IMR-90 (cell line): ENCODE measurements at places on chromosomes 2 and 18. TPM values are rescaled to one million over a fixed set of nuclear protein-coding genes. Genes with fewer than 3 reads are reported as not detected.
A peak's percentile ranks its signal among the peaks of the same experiment; 100 is the strongest.

- no peak for DNase-seq
Observed at GRCh38 chr2:30888852-30889409, 81.7 kb upstream of the CAPN13 start.

DNA sequence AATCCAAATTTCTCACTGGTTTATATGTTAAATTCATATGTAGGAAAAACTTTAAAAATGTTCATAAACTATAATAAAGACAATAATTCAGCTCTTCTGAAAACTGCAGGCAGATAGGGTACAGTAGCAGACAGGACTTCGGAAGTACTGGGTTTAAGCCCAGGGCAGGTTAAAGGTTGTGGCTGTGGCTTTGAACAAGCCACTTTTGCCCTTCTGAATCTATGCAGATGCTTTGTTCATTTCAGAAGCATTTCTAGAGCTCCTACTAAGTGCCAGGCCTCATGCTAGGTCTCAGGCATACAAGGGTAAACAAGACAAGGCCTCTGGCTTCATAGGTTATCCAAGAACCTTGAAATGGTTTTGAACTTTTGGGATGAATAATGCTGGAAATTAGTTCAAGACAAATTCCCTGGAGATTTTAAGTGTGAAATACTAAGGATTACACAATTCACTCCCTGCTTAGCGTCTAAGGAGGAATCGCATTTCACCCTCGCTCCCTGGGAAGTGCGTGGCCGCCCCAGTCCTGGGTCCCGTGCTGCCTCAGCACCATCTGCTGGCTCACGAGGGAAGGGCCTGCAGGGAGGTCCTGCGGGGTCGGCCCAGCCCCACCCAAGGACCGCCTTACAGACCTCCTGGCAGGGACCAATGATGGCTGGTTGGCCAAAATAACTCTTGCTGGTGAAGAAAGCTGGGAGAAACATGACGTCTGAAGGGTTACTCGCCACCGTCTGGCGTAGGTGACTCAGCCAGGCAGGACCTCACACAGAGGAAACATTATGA, 67.7 kb upstream of the L3MBTL4 start:
- DNase-seq: peak; percentile 67

The TCF23 gene
- polyA plus RNA-seq: not detected in 2 replicates

- DNase-seq: no peak
Observed at GRCh38 chr2:35585972-35586371, 769.6 kb upstream of the CRIM1 start.

The DSG1 gene
- polyA plus RNA-seq: not detected in 2 replicates
